ENCODE measurements at places on chromosomes 3 and 15.

DNA sequence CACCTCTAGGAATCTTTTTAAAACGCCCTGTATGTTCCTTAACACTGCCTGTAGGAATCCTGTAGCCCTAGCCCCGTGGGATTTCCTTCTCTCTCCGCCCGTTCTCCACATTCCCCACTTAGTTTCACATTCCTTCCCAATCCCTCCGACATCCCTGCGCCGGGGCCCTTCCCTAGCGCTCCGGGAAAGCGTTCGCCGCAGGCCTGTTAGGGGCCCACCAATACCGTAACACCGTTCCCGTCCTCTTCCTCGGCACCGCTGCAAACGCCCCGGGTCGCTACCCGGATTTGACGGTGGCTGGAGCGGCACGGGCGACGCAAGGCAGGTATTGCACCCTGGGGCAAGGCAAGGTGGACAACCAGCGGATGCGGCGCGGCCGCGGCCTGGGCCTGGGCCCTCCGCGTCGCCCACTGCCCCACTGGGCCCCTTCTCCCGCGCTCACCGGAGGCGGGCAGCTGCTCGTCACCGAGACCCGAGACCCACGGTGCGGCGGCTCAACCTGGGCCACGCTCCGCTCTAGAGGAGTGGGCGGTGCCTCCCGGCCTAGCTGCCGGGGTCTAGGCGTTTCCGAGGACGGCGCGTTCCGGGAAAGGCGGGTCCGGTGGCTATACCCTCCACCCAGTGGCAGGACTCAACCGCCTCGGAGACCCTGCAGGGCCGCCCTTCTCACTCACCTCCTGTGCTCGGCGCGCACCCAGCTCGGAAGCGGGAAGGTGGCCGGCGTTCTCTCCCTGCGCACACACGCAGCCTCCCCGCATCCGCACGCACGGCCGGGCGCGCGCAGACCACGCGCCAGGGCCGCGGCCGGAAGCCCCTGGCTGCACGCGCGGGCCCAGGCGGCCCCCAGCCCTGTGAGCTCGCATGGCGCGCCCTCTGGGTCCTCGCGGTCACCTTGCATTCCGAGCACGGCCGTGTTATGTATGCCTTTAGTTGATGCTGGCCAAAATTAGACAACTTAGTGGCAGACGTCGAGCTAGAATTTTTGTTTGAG lies at the start of gene B3GALNT1:
B3GALNT1 (minus strand) TSS at position 789 of the 991 bp plus-strand sequence. CDS start 18,595 bp downstream, outside the sequence.
- no peak for DNase-seq

GRCh38 chr3:73623346-73623745 lies 1.4 kb downstream of the PDZRN3 start:
- no peak for DNase-seq

- no peak for DNase-seq
Observed at GRCh38 chr15:46137443-46137842, 502.6 kb downstream of the SQOR start.

DNA sequence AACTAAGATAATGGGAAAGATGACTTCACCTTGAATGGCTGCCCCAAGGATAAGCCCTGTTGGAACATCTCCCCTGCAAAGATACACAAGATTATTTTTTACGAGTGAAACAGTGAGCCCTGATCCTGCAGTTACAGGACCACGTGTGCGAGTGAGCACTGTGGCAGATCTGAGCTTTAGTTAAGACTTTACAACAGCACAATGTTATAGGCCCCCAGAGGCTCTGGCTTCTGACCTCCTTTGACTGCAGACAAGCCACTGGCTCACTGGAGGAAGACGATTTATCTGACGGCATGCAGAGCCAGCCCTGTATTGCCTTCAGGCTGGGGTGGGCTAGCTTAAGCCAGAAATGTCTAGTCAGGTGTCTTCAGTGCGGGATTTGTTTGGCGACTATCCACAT lies 174.4 kb downstream of the ARRDC4 start:
- DNase-seq: no peak

DNA sequence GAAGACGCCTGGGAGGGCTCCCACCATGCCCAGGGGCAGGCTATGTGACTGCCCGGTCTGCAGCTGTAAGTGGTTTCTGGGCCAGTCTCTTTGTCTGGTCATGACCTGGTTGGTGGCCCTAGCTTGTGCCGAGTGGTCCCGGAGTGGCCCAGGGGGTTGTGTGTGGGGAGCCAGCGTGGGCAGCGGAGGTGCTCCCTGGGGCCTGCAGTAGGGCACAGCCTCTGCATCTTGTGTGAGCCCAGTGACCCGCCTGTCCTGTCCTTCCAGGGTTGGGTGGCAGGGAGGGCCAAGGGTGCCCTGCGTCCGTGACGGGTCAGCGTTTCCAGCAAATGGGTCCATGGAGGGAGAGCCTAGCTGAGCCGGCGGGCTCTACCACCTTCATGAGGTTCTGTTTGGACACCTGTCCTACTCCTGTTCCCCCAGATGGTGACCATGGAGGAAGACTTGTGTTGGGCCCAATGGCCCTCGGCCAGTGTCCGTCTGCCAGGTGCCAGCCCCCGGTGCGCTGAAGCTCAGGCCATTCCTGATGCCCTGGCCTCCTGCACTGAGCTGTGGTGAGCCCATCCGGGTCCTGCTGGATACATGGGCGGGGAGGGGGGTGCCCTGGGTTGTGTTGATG lies 215.4 kb downstream of the SNRPN start:
- DNase-seq: no peak

GRCh38 chr3:156519758-156520162 lies 35.2 kb downstream of the SSR3 start:
- no peak for DNase-seq

DNA sequence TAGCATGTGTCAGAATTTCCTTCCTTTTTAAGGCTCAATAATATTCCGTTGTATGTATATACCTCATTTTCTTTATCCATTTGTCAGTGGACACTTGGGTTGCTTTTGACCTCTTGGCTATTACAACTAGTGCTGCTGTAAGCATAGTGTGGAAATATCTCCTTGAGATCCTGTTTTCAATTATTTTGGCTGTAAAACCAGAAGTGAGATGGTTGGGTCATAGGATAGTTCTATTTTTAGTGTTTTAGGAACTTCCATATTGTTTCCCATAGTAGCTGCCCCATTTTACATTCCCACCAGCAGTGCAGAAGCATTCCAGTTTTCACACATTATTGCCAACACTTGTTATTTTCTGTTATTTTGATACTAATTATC lies 70.4 kb upstream of the C15orf39 start:
- no peak for DNase-seq
